ENCODE measurements at places on chromosomes 1 and 21. TPM values are rescaled to one million over a fixed set of nuclear protein-coding genes. Genes with fewer than 3 reads are reported as not detected.

The DNASE2B gene
- not detected for total RNA-seq

The ATP6V1G3 gene
- total RNA-seq = not detected

The HSD11B1 gene
- total RNA-seq = 0.42 TPM

The RYR2 gene
- not detected for total RNA-seq

The PROK1 gene
- not detected for total RNA-seq

The RBP7 gene
- total RNA-seq = 4.7 TPM

The SFN gene
- 710 TPM for total RNA-seq

The CAPN9 gene
- not detected for total RNA-seq

The LRRIQ3 gene
- total RNA-seq = 0.53 TPM

Data from A549 treated with Mapracorat at 1 μM for 4 hours (cell line).